ENCODE measurements at places on chromosomes 5 and 9.

GRCh38 chr9:121271368-121272341 is 3.7 kb downstream of the GSN start:
- no peak for DNase-seq

- no peak for DNase-seq
Measured at GRCh38 chr9:38018958-38019602, 49.9 kb downstream of the SHB start.

DNA sequence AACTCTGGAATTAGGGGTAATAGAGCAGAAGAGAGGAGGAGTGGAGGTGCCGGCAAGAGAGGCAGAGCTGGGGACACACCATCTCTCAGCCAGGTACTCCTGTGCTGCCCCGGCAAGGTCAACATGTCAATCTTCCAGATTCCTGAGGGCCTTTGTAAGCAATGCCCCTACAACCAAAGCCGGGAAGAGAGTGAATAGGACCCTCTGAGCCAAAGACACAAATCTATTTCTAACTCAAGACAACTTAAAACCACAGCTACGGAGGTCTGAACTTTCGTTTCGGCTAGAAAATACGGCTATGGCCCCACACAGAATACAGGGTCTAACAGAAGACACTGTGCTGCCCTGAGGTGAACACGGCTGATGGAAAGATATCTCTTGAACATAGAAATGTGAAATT is 66.6 kb downstream of the SERINC5 start:
- no peak for DNase-seq

DNA sequence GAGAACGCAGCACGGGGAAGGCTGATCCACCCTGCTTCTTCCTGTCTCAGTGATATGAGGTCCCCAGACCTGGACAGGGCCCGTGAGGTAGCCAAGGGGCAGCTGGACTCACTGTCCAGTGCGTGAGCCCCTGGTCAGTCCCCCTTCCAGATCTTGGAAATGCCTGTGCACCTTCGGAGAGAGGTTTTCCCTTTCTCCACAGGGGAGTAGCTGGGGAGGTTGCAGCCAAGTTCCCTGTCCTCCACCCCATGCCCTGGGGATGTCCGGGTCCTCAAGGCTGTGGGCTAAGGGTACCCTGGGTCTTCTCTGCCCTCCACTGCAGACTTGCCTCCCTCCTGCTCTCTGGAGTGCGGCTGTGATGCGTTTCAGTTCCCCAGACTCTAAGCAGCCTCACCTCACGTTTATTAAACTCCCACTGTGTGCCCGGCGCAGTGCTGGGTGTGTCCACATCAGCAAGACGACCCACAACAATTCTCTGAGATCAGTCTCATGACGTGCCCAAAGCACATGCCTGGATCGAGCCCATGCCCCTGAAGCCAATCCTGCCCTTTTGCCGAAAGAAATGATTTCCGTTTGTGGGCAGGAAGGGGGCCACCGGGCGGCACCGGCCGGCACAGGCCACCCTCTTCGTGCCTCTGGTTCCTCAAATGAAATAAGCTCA is 101.3 kb upstream of the PHYKPL start:
- no peak for DNase-seq

- DNase-seq, result no peak
Measured at GRCh38 chr5:72189146-72189545, 81.9 kb downstream of the MAP1B start.

GRCh38 chr5:39100851-39101396 is 26.7 kb upstream of the RICTOR start:
- DNase-seq, result no peak

- peak; percentile 76 for DNase-seq
Measured at GRCh38 chr9:34701769-34702736, 7.9 kb downstream of the CCL21 start.

All from T-helper 2 cell (primary cell).